ENCODE measurements at places on chromosomes 4 and X. TPM values are rescaled to one million over a fixed set of nuclear protein-coding genes. Genes with fewer than 3 reads are reported as not detected.
A peak's percentile ranks its signal among the peaks of the same experiment; 100 is the strongest.

GRCh38 chr4:125111323-125111722, 203.4 kb upstream of the FAT4 start:
- DNase-seq, result no peak

GRCh38 chr4:90857081-90857820, 730.1 kb downstream of the CCSER1 start:
- DNase-seq, result no peak

The GPR34 gene
- 3.2 TPM for polyA plus RNA-seq

DNA sequence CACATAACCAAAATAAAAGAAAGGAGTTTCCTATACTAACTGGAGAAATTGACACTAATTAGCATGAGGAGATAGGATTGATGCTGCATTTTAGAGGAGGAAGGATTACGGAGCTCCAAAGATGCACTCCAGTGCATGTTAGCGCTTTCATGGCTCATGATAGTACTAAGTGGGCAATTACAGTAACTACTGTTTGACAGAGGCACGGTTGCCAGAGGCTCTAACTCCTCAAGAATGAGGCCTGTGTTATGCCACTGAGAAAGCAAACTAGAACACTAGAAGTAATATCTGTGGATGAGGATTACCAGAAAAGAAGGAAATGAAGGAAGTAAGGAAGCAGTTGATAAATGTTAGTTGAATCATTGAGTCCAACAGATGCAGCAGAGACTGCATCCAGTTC, 19.6 kb upstream of the PDGFC start:
- no peak for DNase-seq

The FMR1 gene
- 55.3 TPM for polyA plus RNA-seq

The NKAP gene
- 16.9 TPM for polyA plus RNA-seq

The PPBP gene
- polyA plus RNA-seq, result 25.7 TPM

DNA sequence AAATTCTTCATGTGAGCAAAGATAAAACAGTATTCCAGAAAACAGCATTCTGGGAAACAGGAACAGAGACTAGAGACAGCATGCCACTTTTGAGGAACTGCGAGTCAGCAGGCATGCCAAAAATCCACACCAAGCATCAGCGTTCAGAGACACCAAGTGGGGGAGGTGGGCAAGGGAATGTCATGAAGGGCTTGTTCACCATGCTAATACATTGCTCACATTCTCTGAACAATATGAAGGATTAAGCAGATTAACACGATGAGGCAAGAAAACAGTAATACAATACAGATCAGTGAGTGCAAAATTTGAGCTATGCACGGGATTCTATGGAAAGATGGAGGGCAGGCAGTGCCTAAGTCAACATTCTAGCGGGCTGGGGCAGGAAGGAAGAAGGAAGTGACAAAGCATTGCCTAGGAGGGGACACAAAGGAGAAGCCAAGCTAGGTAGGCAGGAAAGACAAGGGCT, 278.3 kb downstream of the FBXW7 start:
- no peak for DNase-seq

The ITGB1BP2 gene
- polyA plus RNA-seq, result 2.6 TPM

DNA sequence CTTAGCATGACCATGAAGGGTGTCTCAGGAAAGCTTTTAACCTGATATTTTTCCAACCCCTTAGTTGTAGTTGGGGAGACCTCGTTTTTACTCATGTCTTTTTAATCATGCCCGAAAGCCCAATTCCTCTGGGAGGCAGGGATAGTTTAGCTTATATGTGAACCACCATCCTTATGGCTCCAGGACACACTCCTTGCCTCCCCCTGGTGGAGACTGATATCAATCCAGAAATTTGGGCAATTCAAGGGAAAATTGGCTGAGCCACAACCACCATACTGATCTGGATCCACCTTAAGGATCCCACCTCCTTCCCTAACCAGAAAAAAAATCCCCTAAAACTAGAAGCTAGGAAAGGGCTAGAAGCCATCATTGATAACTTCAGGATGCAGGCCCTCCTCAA, 13.4 kb upstream of the COL25A1 start:
- DNase-seq, result no peak

- no peak for DNase-seq
Observed at GRCh38 chrX:148593987-148594386, 93.6 kb downstream of the AFF2 start.

GRCh38 chr4:8038719-8039251, 99.1 kb upstream of the AFAP1 start:
- DNase-seq, result no peak

GRCh38 chr4:169269916-169270809, 593 bp downstream of the SH3RF1 start:
- DNase-seq, result peak; percentile 67

The PPP1R2C gene
- polyA plus RNA-seq, result not detected

The FAM114A1 gene
- 52.8 TPM for polyA plus RNA-seq

The SLC16A2 gene
- polyA plus RNA-seq, result 29.2 TPM

The SYN1 gene
- 7.4 TPM for polyA plus RNA-seq

DNA sequence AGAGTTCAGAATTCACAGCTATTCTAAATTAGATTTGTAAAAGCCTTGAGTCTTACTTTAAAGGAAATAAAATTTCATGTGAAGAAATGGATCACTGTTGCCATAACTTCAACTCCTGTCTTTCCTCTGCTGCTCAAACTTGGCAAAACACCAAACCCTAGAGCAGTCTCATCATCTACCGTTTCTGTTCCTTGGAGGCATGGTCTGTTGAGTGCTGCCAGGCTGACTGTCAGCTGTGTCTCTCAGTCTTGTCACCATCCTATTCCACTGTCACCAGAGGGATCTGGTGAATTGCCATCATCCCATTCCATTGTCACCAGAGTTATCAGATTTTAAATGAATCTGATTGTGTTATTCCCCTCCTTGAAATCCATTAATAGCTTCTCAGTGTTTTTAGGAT, 55.6 kb downstream of the STIM2 start:
- DNase-seq, result no peak

DNA sequence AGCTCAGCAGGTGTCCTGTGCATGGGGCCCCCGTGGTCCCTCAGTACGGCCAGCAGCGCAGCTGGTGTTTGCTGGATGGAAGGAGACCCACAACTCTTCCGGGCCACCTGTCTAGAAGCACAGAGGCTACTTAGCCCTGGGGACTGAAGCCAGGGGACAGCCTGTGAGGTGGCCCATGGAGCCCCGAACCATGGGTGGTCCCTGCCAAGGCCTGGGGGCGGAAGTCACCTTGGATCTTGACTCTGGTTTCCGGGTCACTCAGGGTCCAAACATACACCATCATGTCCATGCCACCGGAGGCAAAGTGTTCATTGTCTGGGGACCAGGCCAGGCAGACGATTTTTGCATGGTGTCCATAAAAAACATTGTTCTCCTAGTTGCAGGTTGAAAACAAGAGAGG, 39.5 kb downstream of the WDR1 start:
- DNase-seq, result no peak

GRCh38 chr4:186844059-186844681, 120.5 kb upstream of the FAT1 start:
- peak; percentile 35 for DNase-seq

GRCh38 chrX:120638619-120639018, 8.8 kb upstream of the C1GALT1C1 start:
- DNase-seq, result no peak

DNA sequence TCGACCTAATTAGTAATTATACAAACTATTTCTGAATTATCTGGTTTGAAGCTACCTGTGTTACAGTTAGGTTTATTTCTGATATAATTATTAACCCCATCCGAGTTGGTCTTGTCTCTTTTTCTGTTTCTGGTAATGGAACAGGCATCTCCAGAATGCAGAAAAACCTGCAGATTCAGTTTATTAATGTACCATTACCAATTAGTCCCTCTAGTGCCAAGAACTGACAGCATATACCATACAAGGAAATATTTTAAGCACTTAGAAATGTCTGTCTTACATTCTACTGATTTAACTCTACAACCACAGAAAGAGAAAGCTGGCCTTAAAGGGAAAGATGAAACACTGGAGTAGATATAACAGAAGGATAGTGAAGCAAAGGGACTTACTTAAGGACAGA, 570.6 kb downstream of the CENPC start:
- DNase-seq, result no peak

DNA sequence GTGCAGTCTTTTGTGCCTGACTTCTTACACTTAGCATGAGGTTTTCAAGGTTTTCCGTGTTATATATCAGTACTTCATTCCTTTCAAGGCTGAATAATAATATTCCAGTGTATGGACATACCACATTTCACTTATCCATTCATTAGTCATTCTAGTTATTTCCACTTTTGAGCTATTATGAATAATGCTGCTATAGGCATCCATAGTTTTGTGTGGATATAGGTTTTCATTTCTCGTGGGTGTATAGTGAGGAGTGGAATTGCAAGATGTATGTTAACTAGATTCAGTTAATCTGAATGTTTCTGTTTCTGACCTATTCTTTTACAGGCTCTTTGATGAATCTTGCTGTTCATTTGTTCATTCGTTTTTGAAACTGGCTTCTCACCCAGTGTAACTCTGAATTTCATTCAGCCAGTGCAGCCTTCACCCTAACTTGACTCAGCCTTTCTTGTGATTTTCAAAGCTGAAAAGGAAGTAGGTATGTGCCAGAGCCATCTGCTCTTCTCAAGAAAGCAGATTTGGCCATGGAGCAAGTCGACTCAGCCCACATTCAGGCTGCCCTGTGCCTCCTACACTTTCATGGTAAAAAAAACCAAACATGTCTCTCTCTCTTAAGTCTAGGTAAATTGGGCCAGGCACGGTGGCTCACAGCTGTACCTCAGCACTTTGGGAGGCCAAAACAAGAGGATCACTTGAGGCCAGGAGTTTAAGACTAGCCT, 56.3 kb upstream of the NOCT start:
- DNase-seq, result no peak

The BMPR1B gene
- polyA plus RNA-seq, result 1.8 TPM

DNA sequence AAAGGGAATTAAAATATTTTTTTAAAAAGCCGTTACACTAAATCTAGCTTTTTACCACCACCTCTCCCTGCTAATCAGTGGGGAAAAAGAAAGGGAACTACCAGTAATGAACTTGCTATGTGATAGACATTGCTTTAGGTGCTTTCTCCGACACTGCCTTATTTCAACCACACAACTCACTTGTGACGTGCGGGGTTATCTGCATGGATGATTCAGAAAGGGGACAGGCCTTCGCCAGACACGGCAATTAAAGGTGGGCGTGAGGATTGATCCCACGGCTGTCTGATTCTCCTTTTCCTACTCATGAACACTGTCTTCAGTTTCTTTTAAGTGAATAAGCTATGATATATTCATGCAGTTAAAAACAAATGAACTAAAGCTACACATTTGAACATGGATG, 882 bp upstream of the CXCR3 start:
- DNase-seq, result no peak
